ENCODE measurements at places on chromosomes 1 and 21. TPM values are rescaled to one million over a fixed set of nuclear protein-coding genes. Genes with fewer than 3 reads are reported as not detected.

Gene PRKAA2
- 3.9 TPM for polyA plus RNA-seq

DNA sequence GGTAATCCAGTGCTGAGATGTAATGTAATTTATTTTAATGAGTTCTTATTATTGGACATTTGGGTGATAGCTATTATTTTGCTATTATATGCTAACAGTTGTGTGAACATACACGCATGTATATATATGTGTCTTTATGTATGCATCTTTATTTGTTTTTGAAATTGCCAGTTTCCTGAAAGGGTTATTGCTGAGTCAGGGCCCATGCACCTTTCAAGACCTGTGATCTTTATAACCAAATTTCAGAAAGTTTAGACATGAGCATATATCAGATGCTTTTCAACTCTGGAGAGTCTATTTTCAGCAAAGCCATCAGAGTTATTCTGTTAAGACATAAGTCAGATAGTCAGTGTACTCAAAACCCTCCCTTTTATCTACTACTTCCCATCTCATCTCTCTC, 265.6 kb upstream of the GREM2 start:
- no peak for DNase-seq

Gene CD52
- polyA plus RNA-seq = 5.7 TPM

GRCh38 chr1:155977690-155978324, 540 bp downstream of the ARHGEF2 start:
- peak; percentile 70 for DNase-seq

DNA sequence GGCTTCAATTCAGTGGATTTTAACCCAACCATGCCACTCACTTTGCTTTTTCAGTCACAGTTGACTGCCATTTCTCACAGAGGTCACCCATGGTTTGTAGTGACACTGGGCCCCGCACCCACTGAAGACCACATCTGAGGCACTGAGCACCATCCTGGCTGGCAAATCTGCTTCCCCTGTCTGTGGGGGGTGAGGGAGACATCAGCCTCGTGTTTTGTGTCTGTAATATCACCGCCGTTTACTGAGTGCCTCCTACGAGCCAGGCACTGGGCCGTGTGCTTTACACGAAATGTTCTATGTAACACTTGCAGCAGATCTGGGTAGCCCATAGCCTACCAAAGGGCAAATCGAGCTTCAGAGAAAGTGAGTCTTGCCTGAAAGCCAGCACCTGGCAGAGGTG, 161.8 kb downstream of the PGBD5 start:
- no peak for DNase-seq

GRCh38 chr1:62918700-62919099, 134.8 kb downstream of the ATG4C start:
- no peak for DNase-seq

Gene CD160
- 2.8 TPM for polyA plus RNA-seq

- DNase-seq = no peak
Observed at GRCh38 chr1:62405247-62405646, 31.6 kb upstream of the USP1 start.

DNA sequence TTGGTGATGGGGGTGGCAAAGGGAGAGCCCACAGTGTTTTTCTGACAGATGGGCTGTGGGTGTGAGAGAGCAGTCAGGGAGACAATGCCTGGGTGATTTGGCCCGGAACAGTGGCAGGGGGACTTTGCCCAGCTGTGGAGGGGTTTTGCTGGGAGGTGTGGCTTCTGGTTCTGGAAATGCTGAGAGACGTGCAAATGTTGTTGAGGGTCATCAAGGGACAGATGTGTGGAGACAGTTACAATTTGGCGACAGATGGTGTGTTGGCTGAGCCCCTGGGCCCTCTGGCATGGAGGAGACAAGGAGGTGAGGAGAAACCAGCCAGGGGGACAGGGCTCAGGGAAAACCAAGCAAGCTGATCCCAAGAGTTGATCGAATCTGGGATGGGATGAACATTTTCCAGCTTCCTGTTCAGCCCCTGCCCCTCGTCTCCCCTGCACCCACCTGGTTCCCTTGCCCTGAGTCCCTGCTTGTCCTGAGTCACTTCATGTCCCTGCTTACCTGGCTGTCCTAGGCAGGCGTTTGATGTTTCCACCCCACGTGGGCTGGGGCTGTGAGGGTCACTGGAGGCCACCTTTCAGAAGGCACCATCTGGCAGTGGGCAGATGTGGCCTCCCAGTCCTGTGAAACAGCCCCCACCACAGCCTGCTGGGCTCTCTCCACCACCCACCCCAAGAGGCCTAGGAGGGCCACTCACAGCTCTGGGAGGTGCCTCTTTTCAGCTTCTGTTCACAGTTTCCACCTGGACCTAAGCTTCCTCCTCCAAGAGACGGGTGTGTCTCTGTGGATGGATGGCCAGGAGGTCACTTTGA, 15.8 kb upstream of the ZNF678 start:
- DNase-seq = no peak

DNA sequence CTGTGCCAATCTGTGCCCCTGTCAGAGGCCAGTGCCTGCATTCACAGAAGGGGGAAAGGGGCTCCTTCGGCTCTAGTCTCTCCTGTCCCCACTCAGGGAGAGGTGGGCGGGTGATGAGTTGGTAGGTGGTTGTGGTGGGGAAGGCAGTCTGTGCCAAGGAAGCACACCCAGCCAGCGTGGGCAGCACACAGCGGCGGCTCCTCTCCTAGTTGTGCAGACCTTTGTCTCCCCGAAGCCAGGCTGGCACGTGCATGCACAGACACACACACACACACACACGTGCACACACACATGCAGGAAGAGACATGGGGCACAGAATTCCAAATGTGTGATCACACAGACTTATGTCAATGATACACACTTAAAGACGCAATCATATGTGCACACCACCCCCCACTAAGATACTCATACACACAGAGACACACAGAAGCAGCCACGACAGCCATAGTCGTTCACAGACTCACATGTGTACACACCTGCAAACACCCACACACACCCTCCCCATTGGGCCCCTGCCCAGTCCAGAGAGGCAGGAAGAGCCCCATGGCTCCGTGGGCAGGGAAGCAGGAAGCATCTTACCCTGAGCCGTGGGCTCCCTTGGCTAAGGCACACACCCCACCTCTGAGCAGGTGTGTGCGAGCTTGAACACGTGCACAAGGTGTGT, 16.4 kb downstream of the RIMS3 start:
- DNase-seq = no peak

GRCh38 chr1:158819461-158820443, 11.4 kb upstream of the MNDA start:
- DNase-seq = no peak

Gene OR6N1
- polyA plus RNA-seq = not detected

Gene ZNF692
- 47.8 TPM for polyA plus RNA-seq

- no peak for DNase-seq
Observed at GRCh38 chr1:41568204-41568603, 83.7 kb upstream of the EDN2 start.

- DNase-seq = no peak
Observed at GRCh38 chr1:57017717-57018116, 51.9 kb upstream of the C8B start.

GRCh38 chr1:7009741-7010525, 224.7 kb downstream of the CAMTA1 start:
- DNase-seq = no peak

Gene SPRR2F
- 0.64 TPM for polyA plus RNA-seq

DNA sequence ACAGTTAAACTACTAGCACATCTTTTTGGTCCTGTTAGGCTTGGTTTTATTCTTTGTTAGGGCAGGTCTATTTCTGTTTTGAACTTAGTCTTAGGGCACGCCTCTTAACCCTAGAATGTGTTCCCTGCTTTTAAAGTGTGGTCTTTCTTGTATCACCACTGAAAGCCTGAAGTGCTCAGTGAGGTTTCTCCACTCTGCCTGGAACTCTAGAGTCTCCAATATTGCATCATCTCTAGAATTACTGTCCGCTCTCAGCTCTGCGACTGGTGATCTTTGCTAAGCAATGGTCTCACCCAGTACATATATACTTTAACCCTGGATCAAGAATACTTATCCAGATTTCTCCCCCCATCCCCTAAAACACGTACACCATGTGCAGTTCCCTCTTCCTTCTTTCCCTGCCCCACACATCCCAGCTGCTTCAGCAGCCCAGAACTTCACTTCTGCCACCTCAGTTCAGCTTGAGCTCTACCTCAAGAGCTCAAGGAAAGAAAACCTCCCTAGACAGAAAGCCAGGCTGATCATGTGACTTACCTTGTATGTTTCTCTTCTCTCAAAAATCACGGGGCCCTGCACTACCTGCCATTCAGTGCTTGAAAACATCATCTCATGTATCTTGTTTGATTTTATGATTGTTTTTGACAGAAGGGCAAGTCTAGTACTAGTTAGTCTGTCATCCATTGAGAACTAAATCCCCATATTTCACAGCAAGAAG, 59.9 kb downstream of the TENT5C start:
- DNase-seq = no peak

Gene BRINP2
- polyA plus RNA-seq = 0.58 TPM

DNA sequence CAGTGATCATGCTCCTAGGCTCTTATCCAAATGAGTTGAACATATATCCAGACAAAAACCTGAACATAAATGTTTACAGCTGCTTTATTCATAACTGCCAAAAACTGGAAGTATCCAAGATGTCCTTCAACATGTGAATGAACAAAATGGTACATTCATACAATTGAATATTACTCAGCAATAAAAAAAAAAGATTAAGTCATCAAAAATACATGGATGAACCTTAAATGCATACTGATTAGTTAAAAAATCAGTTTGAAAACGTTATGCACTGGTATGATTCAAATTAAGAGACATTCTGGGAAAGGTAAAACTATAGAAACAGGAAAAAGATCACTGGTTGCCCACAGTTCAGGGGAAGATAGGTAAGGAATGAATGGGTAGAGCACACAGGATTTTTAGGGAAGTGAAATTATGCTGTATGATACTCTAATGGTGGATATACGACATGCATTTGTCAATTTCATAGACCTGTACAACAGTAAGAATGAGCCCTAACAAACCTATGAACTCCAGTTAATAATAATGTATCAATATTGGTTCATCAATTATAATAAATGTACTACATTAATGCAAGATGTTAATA, 3.1 kb downstream of the LRRC40 start:
- DNase-seq = no peak

DNA sequence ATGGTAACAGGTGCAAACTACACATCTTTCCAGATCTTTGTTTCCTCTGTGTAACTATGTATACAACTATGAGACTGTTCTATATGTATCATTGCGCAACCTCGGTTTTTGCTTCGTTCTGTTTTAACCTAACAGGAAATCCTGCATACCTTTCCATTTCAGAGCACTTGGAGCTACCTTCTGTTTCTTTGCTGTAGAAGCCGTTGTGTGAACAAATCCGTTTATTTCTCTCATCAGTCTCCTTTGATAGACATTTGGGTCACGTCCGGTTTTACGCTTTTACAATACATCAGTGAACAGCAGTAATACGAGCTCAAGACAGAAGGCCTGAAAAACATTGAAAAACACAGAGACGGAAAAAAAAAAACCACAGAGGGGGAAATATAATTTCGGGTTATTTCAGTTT, 10.5 kb downstream of the ATP5IF1 start:
- no peak for DNase-seq

- no peak for DNase-seq
Observed at GRCh38 chr1:61259379-61260148, 177.2 kb downstream of the NFIA start.

DNA sequence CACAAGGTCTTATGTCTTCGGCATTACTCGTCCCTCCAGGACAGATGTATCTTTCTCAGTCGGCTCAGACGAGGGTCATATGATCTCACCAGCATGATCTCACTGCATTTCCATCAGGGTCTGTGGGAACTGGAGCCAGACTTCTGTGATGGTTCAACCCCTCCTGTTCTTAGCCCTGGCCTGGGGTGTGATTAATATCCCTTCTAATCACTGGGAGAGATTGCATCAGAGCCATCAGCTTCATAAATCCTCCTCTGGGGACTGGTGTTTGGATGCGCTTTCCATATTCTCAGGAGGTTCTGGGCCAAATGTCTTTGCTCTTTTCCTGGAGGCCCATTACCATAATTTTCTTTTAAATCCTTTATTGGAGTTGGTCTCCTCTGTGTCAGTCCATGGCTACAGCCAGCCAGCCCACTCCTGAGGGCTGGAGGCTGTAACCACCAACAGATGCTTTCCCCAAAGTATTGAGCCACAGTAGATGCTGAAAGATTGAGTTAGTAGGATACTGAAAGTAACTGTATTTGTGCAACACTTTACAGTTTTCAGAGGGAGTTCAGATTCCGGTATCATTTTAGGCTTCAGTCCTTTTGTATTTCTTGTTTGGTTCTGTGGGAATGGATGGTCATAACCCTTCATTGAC, 20.0 kb downstream of the CACNA1E start:
- peak; percentile 72 for DNase-seq

Gene COL9A2
- polyA plus RNA-seq = 34.6 TPM

Gene OR2L13
- not detected for polyA plus RNA-seq

DNA sequence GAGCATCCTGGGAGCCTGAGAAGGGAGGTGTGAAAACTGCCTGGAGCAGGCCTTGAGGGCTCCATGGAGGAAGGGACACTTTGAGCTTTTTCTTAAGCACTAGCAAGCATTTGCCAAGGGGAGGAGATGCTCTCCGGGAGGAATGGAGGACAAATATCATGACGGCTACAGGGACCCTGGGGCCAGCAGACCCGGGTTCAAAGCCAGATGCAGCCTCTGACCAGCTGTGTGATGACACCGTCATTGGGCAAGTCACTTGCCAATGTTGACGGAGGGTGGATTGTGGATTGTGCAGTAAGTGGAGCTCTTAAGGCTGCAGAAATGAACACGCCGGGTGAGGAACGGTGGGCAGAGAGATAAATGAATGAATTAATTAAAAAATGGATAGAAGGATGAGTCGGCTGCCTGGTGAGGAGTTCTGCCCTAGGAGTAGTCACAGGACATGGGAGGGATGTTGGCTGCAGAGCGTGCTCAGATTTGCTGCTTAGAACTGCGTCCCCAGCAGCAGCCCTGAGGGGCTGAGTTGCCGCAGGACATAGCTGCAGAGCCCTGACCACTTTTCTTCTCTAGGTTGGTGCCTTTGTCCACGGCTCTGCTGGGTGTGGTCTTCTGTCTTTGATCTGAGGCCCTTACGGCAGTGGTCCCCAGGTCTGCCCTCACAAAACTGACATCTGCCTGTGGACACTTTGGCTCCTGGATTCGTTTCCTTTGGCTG, 507.6 kb downstream of the NPHP4 start:
- DNase-seq = no peak

Gene DIRAS3
- polyA plus RNA-seq = 3.0 TPM

DNA sequence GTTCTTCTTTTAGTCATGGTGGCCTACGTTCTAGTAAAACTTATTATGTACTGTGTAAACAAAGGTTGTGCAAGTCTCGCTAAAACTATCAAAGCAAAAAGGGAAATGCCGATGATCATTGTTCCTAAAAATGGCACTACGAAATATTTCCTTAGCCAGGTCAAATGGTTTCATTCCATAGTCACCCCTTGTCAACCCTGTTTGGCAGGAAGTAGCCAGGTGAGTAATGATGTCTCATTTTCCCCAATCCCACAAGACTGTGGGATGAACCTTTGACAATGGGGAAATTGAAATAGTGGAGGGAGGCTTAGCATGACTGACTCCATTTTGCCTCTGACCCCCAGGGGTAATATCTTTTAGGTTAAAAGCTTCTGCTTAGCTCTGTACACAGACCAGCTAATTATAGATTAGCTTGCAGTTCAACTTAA, 5.6 kb upstream of the REN start:
- no peak for DNase-seq

Gene ZBTB21
- 7.7 TPM for polyA plus RNA-seq

- no peak for DNase-seq
Observed at GRCh38 chr1:165885305-165885694, 57.9 kb downstream of the UCK2 start.
